ENCODE measurements at places on chromosomes 3 and 15.

- H3K36me3 ChIP-seq = no peaks in the 10 kb centered on the region
- H3K27me3 ChIP-seq = no peaks in the 10 kb centered on the region
- H3K4me3 ChIP-seq = no peak overlapping the region
- no peaks in the 10 kb centered on the region for H3K4me1 ChIP-seq
- DNase-seq = no peak
Observed at GRCh38 chr15:64746921-64747320, 28.5 kb downstream of the RBPMS2 start.

GRCh38 chr3:40971191-40972168 lies 227.8 kb upstream of the CTNNB1 start:
- no peak overlapping the region for H3K4me3 ChIP-seq
- no peak overlapping the region for H3K27ac ChIP-seq
- H3K36me3 ChIP-seq = no peaks in the 10 kb centered on the region
- DNase-seq = no peak
- H3K27me3 ChIP-seq = no peaks in the 10 kb centered on the region
- H3K4me1 ChIP-seq = no peaks in the 10 kb centered on the region

GRCh38 chr15:42092398-42093318 lies 1.7 kb downstream of the PLA2G4D start:
- H3K4me1 ChIP-seq = no peaks in the 10 kb centered on the region
- no peak for DNase-seq
- no peak overlapping the region for H3K27ac ChIP-seq
- H3K4me3 ChIP-seq = no peak overlapping the region
- H3K27me3 ChIP-seq = no peaks in the 10 kb centered on the region
- no peaks in the 10 kb centered on the region for H3K36me3 ChIP-seq

DNA sequence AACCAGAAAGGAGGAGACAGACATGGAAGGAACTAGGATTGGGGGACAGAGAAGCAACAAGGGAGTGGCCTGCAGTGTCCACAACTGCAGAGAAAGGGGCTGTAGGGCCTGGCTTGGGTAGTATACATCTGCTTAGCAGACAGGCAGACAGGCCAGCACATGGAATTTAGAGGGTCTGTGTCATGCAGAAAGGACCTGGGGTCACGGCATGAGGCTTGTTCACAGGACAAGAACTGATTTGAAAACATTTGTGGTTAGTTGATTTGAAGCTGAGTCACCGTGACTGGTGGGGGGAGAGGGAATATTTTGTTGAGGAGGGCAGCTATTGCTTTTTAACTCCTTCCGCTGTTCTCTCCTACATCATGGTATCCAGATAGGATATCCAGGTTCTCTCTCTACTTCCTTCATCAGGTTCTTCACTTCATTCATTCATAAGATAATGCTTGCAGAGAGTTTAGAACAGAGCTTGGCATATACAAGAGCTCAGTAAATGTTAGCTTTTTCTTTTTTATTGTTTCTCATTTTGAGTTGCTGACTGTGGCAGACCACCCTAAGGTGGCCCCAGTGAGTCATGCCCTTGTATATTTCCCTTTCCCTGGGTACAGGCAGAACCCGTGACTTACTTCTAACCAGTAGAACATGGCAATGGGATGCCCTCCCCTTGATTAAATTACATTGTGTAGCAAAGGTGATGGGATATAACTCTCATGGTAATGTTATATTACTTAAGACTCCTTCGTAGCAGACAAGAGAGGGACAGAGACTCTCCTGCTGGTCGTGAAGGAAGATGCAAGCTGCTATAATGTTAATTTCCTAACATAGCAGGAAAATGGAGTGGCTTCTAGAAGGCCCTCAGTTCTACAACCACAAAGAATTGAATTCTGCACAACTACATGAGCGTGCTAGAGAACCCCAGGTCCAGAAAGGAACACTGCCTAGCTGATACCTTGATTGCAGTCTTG lies 95.0 kb upstream of the NMNAT3 start:
- no peaks in the 10 kb centered on the region for H3K27me3 ChIP-seq
- H3K36me3 ChIP-seq = no peaks in the 10 kb centered on the region
- H3K4me1 ChIP-seq = no peaks in the 10 kb centered on the region
- no peak overlapping the region for H3K4me3 ChIP-seq

DNA sequence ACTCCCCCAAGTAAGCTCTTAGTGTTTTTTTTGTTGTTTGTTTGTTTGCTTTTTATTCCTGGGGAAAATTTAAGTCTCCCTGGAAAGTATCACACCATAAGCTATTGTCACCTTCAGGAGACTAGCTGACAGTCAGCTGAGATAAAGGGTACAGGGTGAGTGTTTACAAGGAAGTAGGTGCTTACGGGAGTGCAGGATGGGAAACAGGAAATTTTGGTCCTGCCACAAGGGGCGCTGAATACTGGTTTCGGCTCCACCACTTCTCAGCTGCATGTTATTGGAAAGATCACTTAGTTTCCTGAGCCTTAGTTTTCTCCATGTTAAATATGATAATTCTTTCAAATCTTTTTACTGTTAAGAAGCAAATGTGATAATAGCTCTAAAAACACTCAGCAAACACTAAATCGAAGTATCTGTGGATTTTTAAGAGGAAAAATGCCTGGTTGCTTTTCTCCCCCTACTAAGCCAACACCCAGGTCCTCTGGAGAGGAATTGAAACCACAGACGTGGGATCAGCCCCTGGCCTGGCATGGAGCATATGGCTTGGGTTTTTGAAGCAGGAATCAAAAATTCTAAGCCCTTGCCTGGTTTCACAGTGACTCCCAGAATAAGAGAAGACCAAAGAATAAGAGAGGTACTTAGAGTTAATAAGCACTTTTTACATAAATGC lies 90.7 kb downstream of the SCN11A start:
- no peak overlapping the region for H3K27ac ChIP-seq
- H3K4me3 ChIP-seq = no peak overlapping the region
- H3K27me3 ChIP-seq = peaks cover 11% of the 10 kb centered on the region
- DNase-seq = peak; percentile 45
- H3K36me3 ChIP-seq = no peaks in the 10 kb centered on the region
- H3K4me1 ChIP-seq = no peaks in the 10 kb centered on the region

- peaks cover 18% of the 10 kb centered on the region for H3K4me1 ChIP-seq
- H3K36me3 ChIP-seq = no peaks in the 10 kb centered on the region
- no peak for DNase-seq
- no peak overlapping the region for H3K27ac ChIP-seq
- no peaks in the 10 kb centered on the region for H3K27me3 ChIP-seq
Observed at GRCh38 chr15:43505738-43506137, 11.7 kb upstream of the MAP1A start.

DNA sequence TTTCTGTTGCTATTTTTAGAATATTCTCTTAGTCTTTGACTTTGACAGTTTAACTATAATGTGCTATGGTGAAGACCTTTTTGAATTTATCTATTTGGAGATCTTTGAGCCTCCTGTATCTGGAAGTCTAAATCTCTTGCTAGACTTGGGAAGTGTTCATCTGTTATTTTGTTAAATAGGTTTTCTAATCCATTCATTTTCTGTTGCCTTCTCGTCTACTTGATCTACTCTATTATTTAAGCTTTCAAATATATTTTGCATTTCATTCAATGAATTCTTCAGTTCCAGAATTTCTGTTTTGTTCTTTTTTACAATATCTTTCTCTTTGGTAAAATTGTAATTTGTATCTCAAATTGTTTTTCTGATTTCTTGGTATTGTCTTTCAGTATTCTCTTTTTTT lies 47.8 kb downstream of the LEKR1 start:
- H3K36me3 ChIP-seq = no peaks in the 10 kb centered on the region
- H3K27ac ChIP-seq = no peak overlapping the region
- no peaks in the 10 kb centered on the region for H3K27me3 ChIP-seq
- DNase-seq = no peak
- H3K4me1 ChIP-seq = no peaks in the 10 kb centered on the region

- H3K4me1 ChIP-seq = no peaks in the 10 kb centered on the region
- H3K27ac ChIP-seq = no peak overlapping the region
- DNase-seq = no peak
- no peak overlapping the region for H3K4me3 ChIP-seq
- no peaks in the 10 kb centered on the region for H3K36me3 ChIP-seq
Observed at GRCh38 chr3:94356581-94356980, 293.7 kb downstream of the NSUN3 start.

DNA sequence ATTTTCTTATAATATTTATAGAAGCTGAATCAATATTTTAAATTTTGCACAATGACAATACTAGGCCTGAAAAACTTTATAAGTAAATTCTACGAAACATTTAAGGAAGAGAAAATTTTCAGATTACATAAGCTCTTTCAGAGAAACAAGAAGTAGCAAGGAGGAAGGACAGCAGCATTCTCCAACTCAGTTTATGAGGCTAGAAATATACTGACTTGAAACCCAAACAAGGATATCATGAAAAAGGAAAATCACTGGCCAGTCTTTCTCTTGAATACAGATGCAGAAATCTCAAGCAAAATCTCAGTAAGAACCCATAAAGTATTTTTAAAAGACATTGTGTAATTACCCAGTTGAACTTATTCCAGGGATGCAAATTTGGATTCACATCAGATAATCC lies 121.3 kb downstream of the STAC start:
- H3K4me3 ChIP-seq = no peak overlapping the region
- no peak overlapping the region for H3K27ac ChIP-seq
- no peaks in the 10 kb centered on the region for H3K4me1 ChIP-seq
- no peak for DNase-seq
- no peaks in the 10 kb centered on the region for H3K36me3 ChIP-seq

GRCh38 chr3:127170814-127171213 lies 22.1 kb upstream of the PRR23E start:
- H3K4me1 ChIP-seq = no peaks in the 10 kb centered on the region
- H3K4me3 ChIP-seq = no peak overlapping the region

DNA sequence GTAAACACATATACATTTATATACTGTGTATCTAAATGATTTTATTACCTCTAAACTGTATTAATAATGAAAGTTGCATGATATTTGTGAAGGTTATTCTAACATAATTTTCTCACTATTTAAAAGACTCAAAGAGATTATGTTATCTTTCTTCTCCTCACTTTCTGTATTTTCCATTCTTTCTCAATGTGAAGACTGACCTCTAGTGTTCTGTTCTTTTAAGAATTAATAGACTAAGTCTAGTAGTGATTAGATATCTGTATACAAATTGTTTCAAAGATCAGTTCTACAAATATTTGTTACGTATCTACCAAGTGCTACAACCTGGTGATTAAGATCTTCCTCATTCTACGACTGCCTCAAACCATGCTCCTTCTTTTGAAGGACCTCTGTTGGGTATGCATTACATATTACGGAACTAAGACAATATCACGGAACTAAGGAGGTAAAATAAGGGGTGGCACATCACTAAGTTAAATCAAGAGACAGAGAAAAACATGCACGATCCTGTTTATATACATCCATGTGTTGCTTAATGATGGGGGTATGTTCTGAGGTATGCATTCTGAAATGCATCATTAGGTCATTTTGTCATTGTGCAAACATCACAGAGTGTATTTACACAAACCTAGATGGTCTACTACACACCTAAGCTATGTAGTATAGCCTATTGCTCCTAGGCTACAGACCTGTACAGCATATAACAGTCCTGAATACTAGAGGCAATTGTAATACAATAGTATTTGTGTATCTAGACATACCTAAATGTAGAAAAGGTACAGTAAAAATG lies 161.5 kb upstream of the KBTBD8 start:
- no peak overlapping the region for H3K4me3 ChIP-seq
- no peak for DNase-seq
- H3K27ac ChIP-seq = no peak overlapping the region
- no peaks in the 10 kb centered on the region for H3K4me1 ChIP-seq
- no peaks in the 10 kb centered on the region for H3K27me3 ChIP-seq

DNA sequence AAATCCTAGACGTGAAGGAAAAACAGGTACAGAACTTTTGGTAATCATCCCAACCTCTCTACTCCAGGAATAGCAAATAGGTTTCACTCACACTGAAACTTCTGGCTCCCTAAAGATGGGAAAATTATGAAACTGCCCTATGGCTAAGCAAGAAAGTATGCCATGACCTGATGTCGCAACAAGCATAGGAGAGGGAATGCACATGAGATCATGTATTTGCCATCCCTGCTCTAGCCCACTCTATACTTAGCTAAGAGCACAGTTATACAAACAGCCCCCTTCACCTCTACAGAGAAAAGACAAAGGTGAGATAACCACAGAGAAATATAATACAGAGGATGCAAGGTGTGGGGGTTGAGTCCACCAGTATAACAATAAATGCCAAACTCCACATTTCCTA lies 102.7 kb downstream of the TBC1D5 start:
- no peaks in the 10 kb centered on the region for H3K36me3 ChIP-seq
- DNase-seq = no peak
- H3K4me3 ChIP-seq = no peak overlapping the region
- no peaks in the 10 kb centered on the region for H3K4me1 ChIP-seq
- no peaks in the 10 kb centered on the region for H3K27me3 ChIP-seq

GRCh38 chr15:28909958-28910500 lies 24.3 kb downstream of the APBA2 start:
- H3K4me1 ChIP-seq = no peaks in the 10 kb centered on the region
- no peaks in the 10 kb centered on the region for H3K36me3 ChIP-seq
- H3K4me3 ChIP-seq = no peak overlapping the region
- H3K27ac ChIP-seq = no peak overlapping the region
- peaks cover 4% of the 10 kb centered on the region for H3K27me3 ChIP-seq

GRCh38 chr3:64647825-64648224 lies 40.0 kb downstream of the ADAMTS9 start:
- no peaks in the 10 kb centered on the region for H3K4me1 ChIP-seq
- no peak for DNase-seq
- H3K4me3 ChIP-seq = no peak overlapping the region
- H3K27ac ChIP-seq = no peak overlapping the region
- no peaks in the 10 kb centered on the region for H3K36me3 ChIP-seq

DNA sequence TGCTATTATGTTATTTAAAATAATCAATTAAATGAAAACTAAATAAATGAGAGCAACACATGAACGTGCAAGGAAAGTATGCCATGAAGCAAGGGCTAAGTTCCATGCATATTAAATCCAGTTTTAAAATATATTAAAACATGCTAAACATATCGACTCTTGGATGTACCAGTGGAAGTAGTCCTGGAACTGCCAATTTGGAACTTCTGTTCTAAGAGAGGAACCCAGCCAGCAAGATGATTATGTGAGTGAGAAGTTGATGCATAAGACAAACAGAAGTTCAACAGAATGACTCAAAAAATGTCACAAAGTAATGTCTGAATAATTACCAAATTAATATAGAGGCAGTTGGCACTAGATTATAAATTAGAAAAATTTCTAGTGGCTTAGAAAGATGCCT lies 714.2 kb downstream of the NLGN1 start:
- H3K4me1 ChIP-seq = no peaks in the 10 kb centered on the region
- DNase-seq = no peak
- no peaks in the 10 kb centered on the region for H3K36me3 ChIP-seq

DNA sequence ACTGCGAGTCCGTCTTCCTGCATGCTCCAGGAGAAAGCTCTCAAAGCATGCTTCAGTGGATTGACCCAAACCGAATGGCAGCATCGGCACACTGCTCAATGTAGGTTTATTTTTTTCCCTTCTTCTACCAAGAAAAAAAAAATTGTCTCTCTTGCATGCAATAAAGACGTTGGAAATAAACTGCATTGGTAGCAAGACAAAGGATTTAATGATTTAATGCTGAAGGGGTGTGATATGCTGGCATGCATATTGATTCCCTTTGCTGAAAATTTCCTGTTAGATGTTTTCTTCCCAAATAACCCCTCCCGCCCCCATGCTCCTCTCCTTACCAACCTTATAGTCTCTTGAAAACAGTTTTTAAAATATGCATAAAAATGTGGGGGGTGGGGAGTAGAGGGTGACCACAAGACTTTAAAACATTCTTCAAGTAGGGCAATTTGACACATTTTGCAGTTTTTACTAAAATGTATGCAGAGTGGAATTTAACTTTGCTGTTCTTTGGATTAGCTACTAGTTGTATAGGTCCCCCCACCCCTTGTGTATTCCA lies 799 bp downstream of the RARB start:
- H3K4me1 ChIP-seq = no peaks in the 10 kb centered on the region
- no peak overlapping the region for H3K4me3 ChIP-seq
- no peaks in the 10 kb centered on the region for H3K36me3 ChIP-seq
- H3K27me3 ChIP-seq = no peaks in the 10 kb centered on the region

- DNase-seq = no peak
- H3K27me3 ChIP-seq = peaks cover 4% of the 10 kb centered on the region
- peaks cover 8% of the 10 kb centered on the region for H3K4me1 ChIP-seq
- H3K4me3 ChIP-seq = no peak overlapping the region
Observed at GRCh38 chr3:69008980-69009379, 4.5 kb downstream of the EOGT start.

Data from DND-41 (cell line).